NCI-H146 (cell line): ENCODE measurements at places on chromosomes 12 and 14.

DNA sequence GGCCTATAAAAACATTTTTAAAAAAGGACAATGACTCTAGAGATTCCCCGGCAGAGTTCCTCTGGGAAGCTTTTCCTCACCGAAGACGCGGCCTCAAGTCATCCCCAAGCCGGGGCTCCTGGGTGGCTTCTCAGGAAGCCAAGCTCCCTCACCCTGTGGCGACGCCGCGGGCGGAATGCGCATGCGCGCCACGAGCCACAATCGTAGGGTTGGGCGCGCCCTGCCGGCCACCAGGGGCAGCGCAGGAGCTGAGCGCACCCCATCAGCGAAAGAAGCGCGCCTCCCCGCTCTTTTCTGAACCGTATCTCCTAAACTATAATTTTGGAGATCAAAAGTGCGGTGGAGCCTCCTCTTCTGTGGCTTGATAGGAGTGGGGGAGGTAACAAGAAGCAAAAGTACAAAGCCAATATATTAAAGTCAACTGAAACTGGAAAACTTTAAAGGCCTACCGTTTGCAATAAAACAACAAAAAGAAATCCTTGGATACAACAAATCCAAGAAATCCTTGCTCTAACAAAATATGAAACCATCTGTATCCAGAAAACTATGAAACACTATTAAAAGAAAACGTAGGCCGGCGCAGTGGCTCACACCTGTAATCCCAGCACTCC is 17.4 kb upstream of the CHFR start:
- DNase-seq = no peak

DNA sequence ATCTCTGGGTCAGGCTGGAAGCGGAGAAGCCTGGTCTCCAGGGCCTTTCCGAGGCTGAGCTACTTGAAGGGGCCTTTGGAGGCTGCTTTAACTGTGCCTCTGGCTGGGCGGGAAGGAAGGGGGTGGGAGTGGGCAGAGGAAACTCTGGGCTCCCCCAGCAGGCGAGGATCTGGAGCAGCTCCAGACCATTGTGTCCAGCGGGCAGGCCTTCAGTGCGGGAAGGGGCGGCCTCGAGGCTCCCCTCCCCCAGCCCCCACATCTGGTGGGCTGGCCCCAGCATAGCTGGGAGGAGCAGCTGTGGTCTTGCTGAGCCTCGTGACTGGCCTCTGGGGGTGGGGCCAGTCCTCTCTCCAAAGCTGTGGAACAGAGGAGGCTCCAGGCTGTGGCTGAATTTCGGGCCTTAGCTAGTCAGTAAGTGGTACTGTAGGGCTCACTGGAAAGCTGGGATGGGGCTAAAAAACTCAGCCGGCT is 3.4 kb downstream of the TAMALIN start:
- no peak for DNase-seq

GRCh38 chr12:127896661-127897060 is 370.3 kb upstream of the TMEM132C start:
- no peak for DNase-seq

DNA sequence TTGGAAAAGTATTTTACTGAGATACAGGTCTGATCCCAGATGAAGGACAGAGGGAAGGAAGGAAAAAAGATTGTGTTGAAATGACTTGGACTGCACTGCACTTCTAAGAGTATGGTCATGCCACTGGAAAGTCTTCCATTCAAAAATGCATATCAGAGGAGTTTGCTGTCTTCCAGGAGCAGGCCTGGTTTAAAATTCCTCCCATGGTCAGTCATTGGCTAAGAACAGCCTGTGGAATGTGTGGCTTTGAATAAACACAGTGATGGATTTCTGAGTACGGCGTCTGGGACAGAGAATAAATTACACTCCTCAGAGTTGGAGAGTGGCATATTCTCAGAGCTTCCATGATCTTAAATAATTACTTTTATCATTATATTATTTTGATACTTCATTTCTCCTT is 245.8 kb upstream of the PDZRN4 start:
- DNase-seq = no peak

DNA sequence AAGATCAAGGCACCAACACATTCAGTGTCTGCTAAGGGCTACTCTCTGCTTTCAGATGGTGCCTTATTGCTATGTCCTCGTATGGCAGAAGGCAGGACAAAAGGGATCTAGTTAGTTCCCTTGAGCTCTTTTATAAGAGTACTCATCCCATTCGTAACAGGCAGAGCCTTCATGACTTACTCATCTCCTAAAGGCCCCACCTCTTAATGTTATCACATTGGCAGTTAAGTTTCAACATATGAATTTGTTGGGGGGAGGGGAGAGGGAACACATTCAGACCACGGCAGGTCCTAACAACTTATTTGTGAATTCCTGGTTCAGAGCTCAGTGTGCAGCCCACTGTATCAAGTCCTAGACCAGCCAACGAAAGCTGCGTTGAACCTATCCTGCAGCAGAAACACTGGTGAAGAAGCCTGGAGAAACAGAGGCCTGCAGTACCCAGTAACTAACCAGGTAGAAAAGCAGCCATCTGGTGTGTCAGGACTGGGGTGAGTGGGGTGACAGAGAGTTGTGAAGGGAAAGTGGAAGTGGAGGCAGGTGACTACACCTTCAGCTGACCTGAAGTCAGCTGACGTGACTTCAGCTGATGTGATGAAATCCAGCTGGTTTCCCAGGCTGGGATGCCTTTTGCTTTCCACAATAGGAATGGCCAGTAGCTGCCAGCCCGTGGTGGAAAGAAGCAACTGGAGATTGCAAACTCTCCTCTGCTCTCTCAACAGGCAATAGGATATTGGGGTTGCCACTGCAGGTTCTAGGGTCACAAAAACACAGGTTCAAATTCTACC is 101.6 kb upstream of the PLXNC1 start:
- DNase-seq = no peak

DNA sequence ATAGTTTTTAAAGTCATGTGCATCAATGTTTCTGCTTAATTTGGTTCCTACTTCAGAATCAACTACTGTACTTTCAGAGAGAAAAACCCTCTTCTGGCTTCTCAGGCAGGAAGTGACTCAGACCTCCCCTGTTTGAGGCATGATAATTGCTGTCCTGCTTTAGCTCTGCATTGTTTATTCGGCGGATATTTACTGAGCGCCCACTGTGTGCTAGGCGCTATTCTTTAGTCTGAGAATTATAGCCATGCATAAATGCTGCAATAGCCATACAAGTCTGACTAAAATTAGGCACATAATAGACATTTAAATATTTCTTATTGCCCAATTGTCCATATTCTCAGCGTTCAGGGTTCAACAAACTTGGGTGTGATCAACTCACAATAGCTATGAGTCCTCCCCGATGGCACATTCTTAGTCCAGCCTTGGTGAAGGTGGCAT is 6.1 kb upstream of the AMIGO2 start:
- DNase-seq = peak; percentile 68

DNA sequence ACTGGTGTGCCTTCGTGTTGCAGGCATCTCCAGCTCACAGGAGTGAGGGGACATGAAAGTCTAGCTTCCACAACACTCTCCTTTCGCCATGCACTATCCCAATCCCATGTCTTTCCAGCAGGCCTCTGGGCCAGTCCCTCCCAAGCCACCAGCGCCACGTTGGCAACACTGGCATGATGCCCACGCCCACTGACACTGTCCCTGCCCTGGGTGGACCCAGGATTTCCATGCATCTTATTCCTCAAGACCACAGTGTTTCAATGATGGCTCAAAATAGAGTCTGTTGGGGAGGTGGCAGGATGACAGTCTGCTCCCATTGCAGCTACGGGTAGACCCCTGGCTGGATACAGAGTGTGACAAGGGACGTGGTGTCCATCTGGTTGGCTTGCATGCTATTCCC is 2.3 kb downstream of the SP7 start:
- DNase-seq = no peak

- no peak for DNase-seq
Observed at GRCh38 chr14:91111443-91111842, 2.4 kb upstream of the DGLUCY start.

- no peak for DNase-seq
Observed at GRCh38 chr14:98966475-98967162, 305.4 kb downstream of the BCL11B start.

GRCh38 chr12:69932676-69933552 is 107.9 kb downstream of the MYRFL start:
- no peak for DNase-seq

- no peak for DNase-seq
Observed at GRCh38 chr14:92503756-92504491, 9.7 kb upstream of the RIN3 start.

DNA sequence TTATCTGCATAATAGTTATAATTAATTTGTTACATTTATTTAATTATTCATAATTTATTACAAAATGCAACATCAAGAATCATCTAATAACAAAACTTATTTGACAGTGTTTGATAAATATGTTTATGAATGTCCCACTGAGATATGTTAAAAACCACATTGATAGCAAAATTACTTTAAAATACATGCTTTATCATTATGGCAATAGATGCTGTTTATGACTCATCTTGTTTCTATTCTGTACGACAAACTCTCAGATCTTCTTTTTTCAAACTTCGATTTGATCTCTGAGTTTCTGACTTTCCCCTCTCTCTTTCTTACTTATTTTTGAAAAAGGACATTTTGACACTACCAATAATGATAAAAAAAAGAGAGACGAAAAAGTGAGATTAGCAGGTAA is 56.8 kb upstream of the LRRK2 start:
- no peak for DNase-seq

DNA sequence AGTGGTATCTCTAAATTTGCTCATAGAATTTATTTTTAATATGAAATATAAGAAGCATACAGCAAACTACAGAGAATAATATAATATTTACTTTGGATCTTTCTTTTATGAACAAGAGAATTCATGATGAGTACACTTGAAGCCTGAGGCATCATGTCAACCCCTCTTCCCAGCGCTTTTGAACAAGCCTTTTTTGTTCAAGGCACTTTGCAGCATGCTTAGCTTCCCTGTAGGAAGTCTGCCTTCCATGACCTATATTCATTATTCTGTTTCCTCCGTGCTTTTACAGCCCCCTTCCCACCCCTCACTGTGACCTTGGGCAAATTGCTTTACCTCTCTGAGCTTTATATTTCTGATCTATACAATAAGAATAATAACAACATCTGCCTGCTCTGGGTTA is 41.6 kb downstream of the SCN8A start:
- peak; percentile 70 for DNase-seq

DNA sequence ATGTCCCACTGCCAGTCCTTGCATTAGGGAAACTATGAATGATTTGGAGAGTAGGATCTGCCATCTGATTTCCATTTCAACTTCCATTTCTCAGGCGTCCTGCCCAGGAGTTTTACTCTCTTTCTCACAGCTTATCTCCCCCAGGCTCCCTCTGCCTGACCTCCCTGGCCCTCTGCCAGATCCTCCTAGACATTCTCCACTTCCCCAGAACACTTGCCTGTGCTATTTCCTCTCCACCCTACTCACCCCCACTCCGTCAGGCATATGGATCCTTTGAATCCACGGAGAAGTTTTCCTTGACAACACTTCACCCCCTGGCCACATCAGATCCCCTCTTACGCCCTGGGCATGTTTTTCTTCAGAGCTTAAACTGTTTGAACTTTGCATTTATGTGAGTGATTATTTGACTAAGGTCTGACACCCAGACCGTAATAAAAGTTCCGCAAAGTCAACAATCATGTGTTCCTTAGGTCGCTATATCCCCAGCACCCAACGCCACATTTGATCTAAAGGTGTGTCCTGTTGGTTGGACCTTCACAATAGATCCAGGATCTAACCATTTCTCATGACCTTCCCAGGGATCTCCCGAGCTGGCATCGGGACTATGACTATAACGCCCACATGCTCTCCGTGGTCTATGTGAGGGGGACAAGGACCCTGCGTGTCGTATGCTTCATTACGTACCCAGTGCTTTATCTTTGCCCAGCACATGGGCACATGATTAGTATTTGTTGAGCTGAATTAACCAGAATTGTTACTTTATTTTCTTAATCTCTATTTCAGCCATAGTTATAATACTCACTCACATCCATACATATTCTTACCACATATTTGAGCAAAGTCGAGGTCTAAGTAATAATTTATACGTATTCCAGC is 255.8 kb upstream of the FOXN3 start:
- DNase-seq = no peak
